Activated CD4-positive, alpha-beta T cell treated with anti-CD3 and anti-CD28 coated beads, Interleukin-2, amount 50 U/mL, for 1 hour (primary cell): ENCODE measurements at places on chromosomes 1 and 21.

DNA sequence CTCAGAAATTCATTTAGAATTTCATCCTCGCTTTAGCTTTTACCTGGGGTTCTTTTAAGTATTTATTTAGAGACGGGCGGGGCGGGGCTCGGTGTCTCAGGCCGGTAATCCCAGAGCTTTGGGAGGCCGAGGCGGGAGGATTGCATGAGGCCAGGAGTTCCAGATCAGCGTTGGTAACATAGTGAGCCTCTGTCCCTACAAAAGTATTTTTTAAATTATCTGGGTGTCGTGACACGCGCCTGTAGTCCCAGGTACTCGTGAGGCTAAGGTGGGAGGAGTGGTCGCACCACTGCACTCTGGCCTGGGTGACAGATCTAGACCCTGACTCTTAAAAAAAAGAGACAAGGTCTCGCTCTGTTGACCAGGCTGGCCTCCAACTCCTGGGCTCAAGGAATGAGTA lies 942 bp upstream of the RSBN1 start:
- no peak for DNase-seq

DNA sequence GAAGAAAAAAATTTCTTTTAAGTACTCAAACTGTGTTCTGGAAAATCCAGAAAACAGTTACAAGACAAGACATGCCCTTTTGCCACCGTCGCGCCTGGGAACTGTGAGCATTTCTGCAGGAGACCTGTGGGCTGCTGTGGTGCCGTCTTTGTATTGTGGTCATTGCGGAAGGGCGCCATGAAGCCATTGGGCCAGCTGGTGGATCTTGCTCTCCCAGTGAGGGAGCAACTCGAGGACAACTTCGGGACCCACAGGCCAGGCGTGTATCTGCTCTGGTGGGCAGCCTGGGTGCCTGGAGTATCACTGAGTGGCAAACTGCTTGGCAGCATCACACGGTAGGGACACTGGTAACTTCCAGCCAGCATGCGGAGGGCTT lies 3.8 kb upstream of the THEMIS2 start:
- DNase-seq, result no peak

- DNase-seq, result no peak
Measured at GRCh38 chr1:8025061-8025670, 943 bp downstream of the ERRFI1 start.

DNA sequence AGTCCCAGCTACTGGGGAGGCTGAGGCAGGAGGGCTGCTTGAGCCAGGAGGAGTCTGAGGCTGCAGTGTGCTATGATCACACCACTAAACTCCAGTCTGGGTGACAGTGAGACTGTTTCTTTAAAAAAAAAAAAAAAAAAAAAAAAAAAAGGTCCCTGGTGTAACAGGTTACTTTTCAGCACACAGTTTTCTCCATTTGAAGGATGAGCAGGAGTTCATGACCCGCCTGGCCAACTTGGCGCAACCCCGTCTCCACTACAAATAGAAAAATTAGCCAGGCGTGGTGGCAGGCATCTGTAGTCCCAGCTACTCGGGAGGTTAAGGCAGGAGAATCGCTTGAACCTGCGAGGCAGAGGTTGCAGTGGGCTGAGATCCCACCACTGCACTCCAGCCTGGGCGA lies 12.4 kb downstream of the HNRNPR start:
- DNase-seq, result no peak

DNA sequence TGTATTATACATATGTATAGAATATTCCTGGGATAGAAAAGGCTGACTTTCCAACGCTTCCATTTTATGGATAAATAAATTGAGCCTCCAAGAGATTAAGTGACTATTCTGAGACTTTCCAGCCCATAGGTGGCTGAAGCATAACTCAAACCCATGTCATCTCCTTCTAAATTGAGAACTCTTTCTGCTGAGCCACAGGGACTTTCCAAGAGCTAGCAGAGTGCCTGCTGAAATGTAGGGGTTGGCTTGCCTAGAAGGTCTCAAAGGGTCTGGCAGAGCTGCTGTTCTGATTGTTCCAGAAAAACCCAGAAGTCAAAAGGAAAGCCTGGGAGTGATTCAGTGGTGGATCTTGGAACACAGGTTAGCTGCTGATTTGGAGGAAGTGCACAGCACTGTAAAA lies 146.4 kb upstream of the BEND5 start:
- DNase-seq, result no peak

GRCh38 chr1:221563476-221563921 lies 178.4 kb downstream of the DUSP10 start:
- no peak for DNase-seq

DNA sequence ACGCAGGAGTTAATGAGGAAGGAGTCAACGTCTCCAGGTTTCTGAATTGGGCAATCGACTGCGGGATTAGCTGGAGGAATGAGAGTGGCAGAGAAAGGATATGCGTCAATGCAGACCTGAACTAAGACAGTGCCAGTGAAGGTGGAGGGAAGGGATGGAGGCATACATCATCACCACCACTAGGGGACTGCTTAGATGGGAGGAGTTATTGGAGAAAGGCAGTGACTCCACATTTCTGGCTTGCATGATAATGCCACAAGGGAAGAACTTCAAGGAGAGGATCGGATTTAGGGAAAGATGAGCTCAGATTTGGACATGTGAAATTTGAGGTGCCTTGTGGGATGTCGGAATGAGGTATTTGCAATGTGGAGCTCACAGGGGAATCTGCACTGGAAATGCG lies 17.5 kb downstream of the VASH2 start:
- DNase-seq, result no peak

DNA sequence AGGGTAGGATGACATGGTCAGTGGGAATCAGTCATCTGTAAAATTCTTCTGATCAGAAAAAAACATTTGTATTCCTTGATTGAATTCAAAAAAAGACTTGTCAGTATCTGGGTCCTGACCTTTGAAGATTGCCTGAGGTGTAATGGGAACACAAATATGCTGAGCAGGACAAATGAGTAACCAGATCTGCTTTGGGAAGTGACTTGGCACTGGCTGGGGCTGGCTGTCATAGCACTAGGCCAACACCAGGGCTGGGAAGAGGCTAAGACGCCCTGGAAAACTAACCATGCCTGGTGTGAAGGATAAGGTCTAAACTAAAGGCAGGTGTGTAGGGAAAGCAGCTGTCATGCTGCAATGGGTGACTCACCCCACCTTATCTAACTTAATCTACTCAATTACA lies 452.9 kb upstream of the BEND5 start:
- no peak for DNase-seq

- DNase-seq, result no peak
Measured at GRCh38 chr1:159598196-159598595, 10.6 kb downstream of the APCS start.

DNA sequence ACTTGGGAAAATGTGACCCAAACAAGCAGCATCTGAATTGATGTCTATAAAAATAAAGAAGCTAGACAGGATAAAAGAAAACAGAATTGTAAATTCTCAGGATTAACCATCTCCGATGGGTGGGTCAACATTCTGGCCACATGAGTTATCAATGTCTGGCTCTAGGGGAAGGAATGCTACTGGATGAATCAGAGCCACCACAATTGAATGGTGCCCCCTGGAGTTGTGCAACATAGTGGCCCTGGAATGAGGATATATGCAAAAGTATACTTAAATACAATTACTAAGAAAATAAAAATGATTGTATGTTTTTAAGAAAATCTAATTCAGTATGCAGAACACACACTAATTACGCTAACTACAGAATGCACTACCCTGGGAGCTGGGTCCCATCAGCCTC lies 185.6 kb downstream of the TGFBR3 start:
- DNase-seq, result no peak

DNA sequence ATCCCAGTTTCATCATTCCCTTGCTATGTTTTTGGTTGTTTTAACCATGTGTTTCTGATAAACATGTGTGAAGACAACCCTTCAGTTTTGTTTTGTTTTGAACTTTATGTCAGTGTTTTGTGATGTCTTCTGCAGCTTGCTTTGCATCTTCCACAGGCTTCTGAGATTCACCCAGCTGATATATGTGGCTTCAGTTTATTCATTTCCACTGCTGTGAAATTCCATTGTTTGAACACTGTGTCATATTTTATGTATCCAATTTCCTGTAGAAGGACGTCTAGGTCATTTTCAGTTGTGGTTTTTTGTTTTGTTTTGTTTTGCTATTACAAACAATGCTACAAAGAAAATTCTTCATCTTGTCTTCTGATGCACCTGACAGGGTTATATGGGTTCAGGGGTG lies 27.2 kb upstream of the SLC26A9 start:
- DNase-seq, result no peak

DNA sequence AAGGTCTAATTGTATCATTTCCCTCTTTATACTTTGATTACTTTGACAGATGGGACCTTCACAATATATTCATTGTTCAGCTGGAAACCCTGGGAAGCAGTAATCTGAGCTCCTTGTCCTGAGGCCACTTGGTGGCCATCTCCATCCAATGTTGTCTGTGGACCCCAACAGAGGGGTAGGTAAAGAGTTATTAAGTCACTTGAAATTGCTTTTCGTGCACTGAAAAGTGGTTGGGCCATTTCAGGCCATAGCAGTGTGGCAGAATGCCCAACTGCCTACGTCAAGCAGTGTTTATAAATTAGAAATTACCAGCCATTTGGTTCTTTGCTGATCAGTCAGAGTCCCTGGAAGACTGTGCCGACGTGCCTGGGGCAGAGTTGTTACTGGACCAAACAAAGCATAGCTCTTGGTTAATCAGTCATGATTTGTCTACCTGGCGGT lies 308.3 kb upstream of the USP25 start:
- no peak for DNase-seq

DNA sequence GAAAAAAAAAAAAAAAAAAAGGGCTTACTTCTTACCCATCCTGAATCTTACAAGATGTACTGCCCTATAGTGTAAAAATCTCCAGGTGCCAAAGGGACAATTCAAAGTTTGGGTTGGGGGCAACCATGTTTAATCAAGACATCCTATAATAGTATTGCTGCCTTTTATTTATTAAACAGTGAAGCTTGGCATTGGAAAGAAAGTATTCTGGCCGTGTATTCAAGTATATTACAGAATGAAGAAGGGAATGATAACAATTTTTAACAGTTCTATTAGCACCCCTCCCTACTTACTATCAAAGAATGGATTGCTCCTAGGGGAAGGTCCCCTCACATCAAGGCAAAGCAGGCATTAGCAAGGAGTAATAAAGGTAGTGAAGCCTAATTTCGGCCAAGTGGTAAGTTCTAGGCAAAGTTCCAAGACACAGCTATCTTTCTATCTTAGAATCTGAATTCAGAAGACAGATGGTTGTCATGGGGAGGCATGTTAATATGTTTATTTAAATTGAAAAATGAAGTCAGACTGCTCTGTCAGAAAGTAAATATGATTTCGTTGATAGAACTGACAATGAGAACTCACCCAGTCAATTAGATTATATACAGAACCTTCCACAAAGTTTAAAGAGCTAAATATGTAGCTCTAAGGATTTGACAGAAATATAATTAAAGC lies 24.6 kb downstream of the ST7L start:
- DNase-seq, result no peak

- DNase-seq, result no peak
Measured at GRCh38 chr1:67407498-67407897, 22.7 kb downstream of the SERBP1 start.

GRCh38 chr1:159010391-159010790 lies 684 bp downstream of the IFI16 start:
- DNase-seq, result no peak

DNA sequence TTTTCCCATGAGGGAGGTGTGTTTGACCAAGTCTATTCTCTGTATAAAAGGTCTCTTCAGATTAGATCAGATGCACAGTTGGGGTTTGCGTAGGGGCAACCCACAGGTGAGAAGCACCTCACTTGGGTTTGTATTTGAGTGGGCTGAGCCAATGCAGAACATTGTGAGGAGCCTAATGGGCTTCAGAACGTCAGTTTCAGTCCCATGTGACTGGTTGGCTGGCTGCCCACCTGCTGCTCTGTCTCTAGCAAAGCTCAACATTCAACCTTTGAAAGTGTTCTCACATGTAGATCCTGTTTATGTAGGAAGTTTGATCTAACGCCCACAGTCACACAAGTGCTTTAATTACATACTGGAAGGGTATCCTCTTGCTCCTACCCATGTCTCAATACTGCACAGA lies 105.5 kb downstream of the FASLG start:
- DNase-seq, result peak; percentile 10

GRCh38 chr1:93722081-93723031 lies 40.7 kb upstream of the BCAR3 start:
- no peak for DNase-seq

DNA sequence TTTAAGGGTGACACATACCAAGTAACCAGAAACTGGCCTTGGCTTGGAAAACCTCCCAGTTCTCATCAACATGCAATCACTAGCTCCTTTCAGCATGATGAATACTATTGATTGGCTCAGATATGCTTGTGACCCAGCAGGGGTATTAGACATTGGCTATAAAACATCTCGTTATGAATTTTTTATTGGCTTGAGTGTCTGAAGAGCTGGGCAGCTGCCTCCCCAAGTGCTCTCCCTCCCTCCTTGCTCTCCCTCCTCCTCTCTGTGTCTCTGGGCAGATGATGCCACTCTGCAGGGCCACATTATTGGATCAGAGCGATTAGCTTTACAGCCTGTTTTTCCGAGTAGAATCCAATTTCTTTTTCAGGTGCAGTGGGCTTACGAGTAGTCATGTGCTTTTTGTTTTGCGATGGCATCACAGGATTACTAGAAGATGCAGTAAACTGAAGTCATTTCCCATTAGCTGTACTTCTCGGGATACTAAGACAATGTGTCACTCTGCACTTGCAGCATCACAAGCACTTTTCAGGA lies 79.3 kb upstream of the ATF3 start:
- DNase-seq, result no peak

DNA sequence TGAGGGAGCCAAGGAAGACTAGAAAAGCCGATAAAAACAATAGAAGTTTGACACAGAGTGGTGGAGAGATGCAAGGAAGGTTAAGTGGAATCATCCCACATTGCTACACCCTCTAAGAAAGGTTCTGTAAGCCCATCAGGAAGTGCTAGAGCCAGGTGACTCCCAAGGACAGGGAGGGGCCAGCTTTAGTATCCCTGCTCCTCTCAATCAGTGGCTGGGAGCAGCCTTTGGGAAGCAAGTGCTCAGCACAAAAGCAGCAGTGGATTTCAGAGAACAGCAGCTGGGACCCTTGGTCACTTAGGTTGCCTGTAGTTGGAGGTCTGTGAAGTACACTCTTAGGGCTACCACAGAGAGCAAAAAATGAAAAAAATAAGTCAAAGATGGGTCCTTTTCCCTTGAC lies 42.5 kb downstream of the NME7 start:
- no peak for DNase-seq

GRCh38 chr1:202858789-202859414 lies 30.0 kb downstream of the RABIF start:
- no peak for DNase-seq
